ENCODE measurements at places on chromosomes 6 and 20.

DNA sequence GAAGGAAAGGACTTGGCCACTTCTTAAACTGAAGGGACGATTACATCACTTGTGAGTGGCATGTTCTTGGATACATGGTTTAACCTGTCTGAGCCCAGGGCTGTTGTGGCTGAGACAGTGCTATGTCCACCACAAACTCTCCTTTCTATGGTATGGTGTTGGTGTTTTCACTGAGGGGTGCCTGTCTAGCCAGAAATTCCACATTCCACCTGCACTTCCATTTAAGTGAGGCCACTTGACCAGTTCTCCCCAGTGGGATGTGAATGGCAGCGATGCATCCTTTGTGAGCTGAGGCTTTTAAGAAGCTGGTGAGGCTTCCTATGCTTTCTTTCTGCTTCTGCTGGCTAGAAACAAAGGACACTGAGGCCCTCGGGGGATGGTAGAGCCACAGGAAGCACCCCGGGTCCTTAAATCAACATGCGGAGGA, 151.4 kb upstream of the CHD6 start:
- DNase-seq, result no peak

DNA sequence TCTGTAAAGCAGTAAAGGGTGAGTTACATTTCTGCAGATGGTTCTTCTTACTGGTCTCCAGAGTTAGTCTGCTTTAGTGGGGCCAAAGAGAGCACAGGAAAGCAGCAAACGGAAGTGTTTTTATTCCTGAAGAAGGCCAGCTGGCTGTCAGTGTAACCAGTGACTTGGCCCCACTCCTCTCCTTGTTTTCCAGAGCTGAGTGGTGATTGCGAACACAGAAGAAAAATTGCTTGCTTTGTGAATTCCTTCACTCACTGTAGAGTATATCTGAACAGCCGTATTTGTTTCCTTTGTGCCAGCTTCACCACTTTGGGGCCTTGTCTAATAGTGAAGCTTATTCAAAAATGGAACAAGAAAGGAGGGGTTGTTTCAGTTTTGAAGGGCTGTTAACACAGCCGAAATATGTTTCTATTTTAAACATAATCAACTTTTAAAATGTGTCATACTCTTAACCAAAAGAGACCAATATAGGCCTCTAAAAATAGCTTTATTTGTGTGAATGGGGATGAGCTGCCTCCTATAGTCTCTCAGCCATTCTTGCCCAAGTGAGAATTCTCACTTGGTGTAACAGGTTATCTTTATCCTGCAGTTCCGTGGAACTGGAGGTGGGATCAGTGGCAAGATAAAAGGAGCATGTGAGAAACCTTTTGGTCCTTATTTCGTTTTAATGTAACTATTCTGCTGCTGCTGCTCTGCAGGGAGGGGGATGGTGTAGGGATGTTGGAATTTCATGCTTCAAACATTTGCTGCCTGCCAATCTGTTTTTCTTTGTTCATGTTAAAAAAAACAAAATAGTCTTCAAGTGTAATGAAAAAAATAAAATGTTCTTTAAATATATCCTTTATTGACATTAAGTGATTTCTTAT, 37.8 kb downstream of the ZC2HC1B start:
- peak; percentile 6 for DNase-seq

- peak; percentile 70 for DNase-seq
These were observed 15.8 kb upstream of the RNF182 start for GRCh38 chr6:13908955-13909381.

GRCh38 chr20:49664612-49665313, 48.9 kb downstream of the B4GALT5 start:
- DNase-seq, result no peak

- DNase-seq, result peak; percentile 67
These were observed 474 bp downstream of the CEBPB start for GRCh38 chr20:50191065-50191543.

GRCh38 chr6:112172540-112172939, 81.8 kb downstream of the LAMA4 start:
- no peak for DNase-seq

DNA sequence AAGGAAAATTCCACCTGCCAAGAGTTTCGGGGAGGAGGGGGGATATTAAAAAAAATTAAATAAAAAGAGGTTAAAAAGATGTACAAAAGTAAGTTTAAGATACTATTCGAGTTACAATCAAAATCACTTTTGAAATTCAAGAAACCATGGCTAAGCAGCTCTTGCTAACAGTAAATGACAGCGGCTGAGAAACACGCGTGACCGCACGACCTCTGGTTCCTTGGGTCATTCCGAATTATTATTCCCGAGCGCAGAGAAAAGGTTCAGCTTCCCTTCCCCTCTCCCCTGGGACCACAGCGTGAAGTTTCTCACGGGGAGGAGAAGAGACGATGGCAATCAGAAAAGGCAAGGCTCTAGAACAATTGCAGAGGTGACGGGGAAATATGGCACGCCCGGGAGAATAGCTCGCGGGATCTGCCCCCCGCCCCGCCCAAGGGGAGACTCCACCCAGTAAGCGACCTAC, 496 bp downstream of the TMEM242 start:
- DNase-seq, result peak; percentile 89

- no peak for DNase-seq
These were observed 267.1 kb downstream of the ADGB start for GRCh38 chr6:146865756-146866379.

DNA sequence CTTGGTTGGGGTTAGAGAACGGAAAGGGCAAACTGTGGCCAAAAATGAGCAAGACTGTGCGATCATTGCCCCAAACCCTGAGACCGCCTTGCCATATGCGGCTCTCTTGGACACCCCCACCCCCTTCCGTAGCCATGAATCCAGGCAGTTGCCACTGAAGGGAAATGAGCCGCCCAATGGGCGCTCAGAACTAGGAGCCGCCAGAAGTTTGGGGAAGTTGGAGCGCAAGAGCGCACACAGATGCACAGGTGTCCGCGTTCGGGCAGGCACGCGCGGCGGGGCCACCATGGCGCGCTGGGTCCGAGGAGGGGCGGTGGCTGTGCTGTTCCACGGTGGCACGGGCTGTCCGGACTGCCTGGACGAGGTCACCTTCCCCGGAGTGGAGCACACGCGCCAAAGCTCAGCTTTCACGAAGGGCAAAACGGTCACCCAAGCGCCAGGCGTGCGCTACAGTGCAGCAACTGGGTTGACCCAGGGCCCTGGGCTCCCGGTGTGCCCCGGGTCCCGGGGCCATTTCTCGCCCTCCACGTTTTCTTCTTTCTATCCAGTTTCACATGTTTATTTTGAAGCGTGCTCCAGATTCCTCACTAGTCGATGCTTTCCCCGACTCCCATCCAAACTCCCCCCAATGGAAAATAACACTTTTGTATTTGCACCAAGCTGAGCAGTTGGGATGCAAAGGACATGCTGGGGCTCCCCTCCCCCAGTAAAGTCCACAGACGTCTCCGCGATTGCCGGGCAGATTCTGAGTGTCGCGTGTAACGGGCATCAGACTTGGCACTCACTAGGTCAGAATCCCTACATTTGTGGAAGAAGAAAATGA, 906 bp upstream of the PDE10A start:
- DNase-seq, result no peak

DNA sequence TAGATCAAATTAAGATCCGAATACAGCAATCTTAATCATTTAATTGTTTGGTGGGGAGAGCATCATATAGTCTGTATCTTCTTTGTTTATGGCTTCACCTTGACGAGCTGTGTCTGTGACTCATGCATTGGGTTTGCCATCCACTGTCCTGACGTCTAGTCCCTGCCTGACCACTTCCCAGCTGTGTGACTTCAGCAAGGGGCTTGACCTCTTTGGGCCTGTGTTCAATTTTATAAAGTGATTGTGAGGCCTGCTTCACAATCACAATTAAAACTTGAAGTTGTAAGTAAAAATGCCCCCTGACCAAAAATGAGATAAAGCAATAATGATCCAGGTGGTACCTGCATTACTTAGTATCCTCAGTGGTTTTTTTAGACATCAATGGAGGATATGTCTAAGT, 209.2 kb downstream of the ZNF217 start:
- DNase-seq, result no peak

GRCh38 chr6:150894191-150894744, 28.8 kb downstream of the MTHFD1L start:
- DNase-seq, result no peak

DNA sequence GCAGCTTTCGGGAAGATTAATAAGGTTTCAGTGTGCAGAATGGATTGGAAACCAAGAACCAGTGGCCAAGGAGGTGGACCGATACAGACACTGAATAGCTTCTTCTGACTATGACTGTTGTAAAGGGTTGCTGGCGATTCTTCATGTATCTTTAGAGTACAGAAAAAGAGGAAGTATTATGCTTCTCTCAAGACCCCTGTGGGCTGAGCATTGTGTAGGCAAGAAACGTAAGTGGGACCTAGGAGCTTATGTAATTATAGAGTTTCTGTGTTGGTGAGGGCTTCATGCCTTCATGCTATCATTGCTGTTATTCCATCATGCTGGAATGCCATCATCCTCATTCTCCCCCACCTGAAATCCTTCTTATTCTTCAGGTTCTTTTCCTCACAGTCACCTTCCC, 105.4 kb upstream of the AKIRIN2 start:
- DNase-seq, result no peak

GRCh38 chr20:41299899-41300298, 17.6 kb downstream of the ZHX3 start:
- peak; percentile 42 for DNase-seq

DNA sequence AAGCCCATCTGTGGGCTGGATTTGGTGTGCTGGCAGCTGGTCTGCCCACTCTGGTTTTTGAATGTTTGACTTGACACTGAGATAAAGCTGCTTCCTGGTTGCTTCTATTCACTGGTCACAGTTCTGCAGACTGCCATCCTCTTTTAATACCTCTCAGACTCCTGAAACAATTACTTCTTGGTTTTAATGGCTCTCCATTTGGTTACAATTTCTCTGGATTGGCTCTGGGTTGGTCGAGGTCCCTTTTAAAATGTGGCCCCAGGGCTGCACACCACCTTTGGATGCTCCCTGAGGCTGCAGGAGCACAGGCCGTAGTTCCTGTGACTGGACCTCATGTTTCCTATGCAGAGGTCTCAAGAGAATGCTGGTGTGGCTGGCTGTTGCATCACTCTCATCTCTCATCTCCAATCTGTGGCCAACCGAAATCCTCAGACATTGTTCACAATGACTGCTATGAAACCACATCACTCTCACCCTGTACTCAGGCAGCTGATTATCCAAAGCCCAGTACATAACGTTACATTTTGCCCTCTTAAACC, 98.5 kb downstream of the INSM1 start:
- DNase-seq, result peak; percentile 83

GRCh38 chr6:167150941-167151549, 6.7 kb downstream of the GPR31 start:
- no peak for DNase-seq

DNA sequence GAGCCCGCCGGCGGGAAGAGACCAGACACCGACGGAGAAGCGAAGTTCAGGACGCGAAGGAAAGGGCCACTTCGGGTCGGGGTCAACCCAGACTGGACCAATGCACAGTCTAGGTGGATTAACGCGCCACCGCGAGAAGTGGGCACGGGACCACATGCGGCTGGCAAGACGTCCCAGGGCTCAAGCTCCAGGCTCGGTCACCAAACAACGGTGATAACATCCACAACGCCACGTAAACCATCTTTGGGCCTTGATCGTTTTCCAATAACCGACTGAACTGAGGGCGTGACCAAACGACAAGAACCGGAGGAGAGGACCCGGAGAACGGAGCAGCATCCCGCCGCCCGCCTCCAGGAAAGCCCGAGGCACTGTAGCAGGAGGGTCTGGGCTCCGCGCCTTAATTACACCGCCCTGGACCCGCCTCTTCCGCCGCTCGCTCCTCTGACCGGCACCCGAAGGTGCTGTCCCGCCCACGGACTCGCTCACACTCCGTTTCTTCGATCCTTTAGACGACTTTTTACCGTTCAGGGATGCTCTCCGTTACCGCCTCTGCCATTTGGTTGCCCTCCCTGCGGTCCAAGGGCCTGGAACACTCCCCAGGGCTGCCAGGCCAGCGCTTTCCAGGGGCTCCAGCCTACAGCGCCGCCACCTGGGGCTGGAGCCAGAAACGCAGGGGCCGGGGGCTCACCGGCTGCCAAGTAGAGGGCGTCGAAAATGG, 44.1 kb downstream of the DPPA5 start:
- peak; percentile 61 for DNase-seq

- no peak for DNase-seq
These were observed 77.6 kb downstream of the TBC1D7 start for GRCh38 chr6:13250703-13251102.
